Articular chondrocyte of knee joint (primary cell): ENCODE measurements at places on chromosomes 6 and 20. TPM values are rescaled to one million over a fixed set of nuclear protein-coding genes. Genes with fewer than 3 reads are reported as not detected.

Gene C6orf118
- total RNA-seq, result not detected in 2 replicates

Gene ATRN
- total RNA-seq, result 41.6 and 43.5 TPM in 2 replicates

Gene MUC22
- total RNA-seq, result not detected in 2 replicates

Gene CAP2
- 18.5 and 23.0 TPM in 2 replicates for total RNA-seq
